Stimulated activated CD8-positive, alpha-beta memory T cell treated with anti-CD3 and anti-CD28 coated beads, Interleukin-15, amount 100 ng/mL, for 48 hours (primary cell): ENCODE measurements at places on chromosomes 13 and 19.

DNA sequence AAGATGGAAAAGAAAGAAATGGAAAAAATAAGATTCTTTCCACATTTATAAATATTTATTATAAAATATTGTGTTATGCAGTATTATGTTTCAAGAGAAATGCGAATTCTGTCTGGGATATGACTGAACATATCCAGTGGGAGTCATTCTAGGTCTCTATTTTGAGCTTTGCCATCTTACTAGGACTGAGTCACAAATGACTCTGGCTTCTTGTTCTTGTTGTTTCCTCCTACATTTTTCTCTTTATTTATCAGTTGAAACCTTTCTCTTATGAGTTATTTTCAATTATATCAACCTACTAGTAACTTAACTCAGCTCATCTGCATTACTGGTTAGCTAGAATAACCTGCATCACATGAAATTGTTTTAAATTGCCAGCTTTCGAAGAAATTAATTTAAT is 1247.3 kb downstream of the SLITRK1 start:
- DNase-seq, result no peak

GRCh38 chr13:67120872-67121531 is 109.1 kb downstream of the PCDH9 start:
- DNase-seq, result no peak

GRCh38 chr13:19607523-19608078 is 25.9 kb upstream of the MPHOSPH8 start:
- DNase-seq, result no peak

GRCh38 chr13:108322206-108322824 is 52.8 kb downstream of the TNFSF13B start:
- DNase-seq, result no peak

- DNase-seq, result no peak
Observed at GRCh38 chr13:74047931-74048600, 86.1 kb downstream of the KLF12 start.

DNA sequence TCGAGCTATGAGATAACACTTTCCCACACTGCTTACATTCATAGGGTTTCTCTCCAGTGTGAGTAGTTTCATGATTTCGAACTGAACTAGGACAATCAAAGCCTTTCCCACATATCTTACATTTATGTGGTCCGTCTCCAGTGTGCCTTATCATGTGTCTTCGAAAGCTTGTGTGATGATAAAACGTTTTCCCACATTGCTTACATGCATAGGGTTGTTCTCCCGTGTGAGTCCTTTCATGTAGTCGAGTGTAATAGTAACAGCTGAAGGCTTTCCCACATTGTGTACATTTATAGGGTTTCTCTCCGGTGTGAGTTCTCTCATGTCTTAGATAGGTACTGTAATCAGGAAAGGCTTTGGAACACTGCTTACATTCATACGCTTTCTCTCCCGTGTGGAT is 16.3 kb downstream of the ZNF823 start:
- no peak for DNase-seq

- no peak for DNase-seq
Observed at GRCh38 chr19:8577247-8577646, at the start of gene MYO1F. MYO1F (minus strand) TSS chr19:8577442; CDS start chr19:8577309, 133 bp downstream.

DNA sequence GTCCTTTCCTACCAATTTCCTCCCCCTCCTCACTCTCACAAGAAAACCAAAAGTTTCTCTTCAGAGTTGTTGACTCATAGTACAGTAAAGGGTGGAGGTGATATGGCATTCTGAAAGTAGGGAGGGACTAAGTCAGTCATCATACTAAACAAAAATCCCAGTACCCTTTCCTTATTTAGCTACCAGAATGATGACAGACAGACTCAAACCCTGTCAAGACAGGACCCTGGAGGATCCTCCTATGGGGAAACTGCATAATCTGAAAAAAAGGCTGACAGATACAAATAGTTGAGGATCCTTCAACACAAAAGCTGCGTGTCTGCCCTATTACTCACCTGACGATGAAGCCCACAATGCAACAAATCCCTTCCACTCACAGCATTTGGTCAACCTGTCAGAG is 55.5 kb downstream of the CYSLTR2 start:
- DNase-seq, result no peak

GRCh38 chr13:106369091-106369490 is 166.4 kb downstream of the EFNB2 start:
- DNase-seq, result no peak

- no peak for DNase-seq
Observed at GRCh38 chr19:21460686-21461085, 44.7 kb upstream of the ZNF429 start.

GRCh38 chr13:41621716-41622431 is 164.5 kb downstream of the RGCC start:
- DNase-seq, result no peak

DNA sequence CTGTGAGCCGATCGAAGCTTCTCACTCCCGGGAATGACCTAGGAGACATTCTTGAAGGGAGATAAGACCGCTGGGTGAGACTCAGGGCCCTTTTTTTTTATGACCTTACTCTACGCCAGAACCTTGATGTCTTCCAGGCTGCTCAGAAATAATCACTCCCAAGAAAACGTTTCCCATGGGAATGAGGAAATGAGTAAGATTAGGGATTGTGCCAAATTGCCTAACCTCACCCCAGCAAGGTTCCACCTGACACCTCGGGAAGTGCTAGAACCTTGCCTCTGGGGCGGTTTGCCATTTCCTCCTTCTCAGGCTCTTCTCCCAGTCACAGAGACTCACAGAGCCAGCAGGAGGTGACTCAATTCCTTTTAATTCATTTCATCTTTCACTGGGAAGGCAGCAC is 2.3 kb downstream of the SLC46A3 start:
- no peak for DNase-seq

DNA sequence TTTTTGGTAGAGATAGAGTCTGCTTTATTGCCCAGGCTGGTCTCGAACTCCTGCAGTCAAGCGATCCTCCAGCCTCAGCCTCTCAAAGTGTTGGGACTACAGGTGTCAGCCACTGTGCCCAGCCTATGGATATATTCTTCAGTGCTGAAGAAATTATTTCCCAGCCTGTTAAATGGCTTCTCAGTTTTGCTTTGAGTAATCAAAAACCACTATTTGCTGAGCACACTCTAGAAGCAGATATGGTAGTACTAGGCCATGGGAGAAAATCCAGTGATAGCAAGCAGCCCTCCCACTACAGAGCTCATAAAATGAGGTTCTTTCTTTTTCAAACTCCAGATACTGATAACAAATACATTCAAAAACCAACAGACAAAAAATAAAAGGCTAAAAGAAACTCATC is 80.6 kb upstream of the CLDN10 start:
- DNase-seq, result no peak

GRCh38 chr19:46529622-46530451 is 34.2 kb upstream of the PNMA8B start:
- peak; percentile 34 for DNase-seq

GRCh38 chr13:95956589-95957148 is 96.5 kb downstream of the UGGT2 start:
- no peak for DNase-seq

GRCh38 chr13:40058757-40059236 is 403.3 kb downstream of the COG6 start:
- no peak for DNase-seq

DNA sequence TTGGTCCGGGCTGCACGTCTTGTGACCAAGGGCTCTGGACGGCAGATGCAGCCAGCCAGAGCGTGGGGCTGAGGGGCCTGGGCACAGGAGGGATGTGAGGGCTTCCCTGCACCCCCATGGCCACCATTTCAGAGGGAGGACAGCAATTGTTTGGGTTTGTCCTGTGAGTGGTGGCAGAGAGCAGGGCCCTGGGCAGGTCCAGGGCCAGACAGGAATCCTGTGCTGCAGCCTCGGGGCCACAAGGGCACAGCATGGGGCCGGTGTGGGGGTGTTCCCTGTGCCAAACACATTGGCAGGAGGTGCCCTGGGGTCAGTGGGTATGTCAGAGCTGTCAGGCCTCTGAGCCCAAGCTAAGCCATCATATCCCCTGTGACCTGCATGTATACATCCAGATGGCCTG is 32.2 kb downstream of the WTIP start:
- no peak for DNase-seq

DNA sequence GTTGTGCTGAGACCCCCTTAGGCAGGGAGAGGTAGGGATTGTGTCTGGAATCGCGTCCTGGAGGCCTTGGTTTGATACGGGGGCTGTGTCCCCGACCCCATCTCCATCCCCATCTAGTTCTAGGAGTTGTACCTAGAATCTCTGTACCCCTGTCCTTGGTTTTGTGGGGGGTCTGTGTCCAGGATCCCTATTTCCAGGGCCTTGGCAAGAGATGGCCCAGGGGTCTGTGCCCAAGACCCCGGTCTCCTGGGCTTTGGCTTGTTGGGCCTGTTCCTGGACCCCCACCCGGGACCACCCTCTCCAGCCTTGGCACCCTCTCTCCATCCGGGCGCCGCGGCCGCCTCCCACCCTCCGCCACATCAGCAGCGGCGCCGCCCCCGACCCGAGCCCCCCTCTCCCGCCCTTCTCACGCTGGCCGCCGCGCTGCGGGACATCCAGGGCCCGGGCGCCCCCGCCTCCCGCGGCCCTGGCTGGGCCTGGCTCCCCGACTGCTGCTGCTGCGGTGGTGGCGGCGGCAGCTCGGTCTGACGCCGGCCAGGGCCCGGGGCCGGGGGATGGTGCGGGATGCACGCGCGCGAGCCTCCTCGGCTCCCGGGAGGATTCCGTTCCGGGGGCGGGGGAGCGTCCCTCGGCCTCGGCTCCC is at the start of gene NUMBL:
Gene NUMBL (minus strand): TSS at position 602 of the 643 bp plus-strand sequence. CDS start 168 bp downstream, at position 434.
- DNase-seq, result no peak

DNA sequence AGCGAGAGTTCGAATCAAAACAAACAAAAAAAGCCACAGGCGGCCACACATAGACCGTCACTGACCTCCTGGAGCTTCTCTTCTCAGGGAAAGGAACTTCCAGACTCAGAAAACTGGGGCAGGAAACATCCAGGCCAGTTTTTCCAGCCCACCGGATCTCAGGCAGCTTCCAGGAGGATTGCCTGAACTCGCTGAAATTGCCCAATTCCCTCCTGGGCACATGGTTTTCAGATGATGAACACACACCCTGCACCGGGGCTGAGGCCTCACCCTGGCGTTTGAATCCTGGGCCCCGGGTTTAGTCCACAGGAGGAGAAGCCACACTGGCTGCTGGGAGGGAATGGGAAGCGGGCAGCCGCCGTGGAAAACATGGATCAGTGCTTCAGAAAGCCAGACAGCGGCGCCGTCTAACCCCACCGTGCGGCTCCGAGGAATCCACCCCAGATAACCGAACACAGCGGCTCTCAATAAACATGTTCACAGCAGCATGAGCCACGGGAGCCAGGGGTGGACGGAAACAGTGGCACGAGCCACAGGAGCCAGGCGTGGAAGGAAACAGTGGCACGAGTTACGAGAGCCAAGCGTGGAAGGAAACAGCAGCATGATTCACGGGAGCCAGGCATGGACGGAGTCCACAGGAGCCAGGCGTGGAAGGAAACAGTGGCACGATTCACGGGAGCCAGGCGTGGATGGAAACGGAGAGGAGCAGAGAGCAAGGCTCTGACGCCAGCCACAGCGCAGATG is 18.2 kb upstream of the PTBP1 start:
- no peak for DNase-seq

- DNase-seq, result no peak
Observed at GRCh38 chr13:99648927-99649326, 147.7 kb downstream of the TM9SF2 start.

- DNase-seq, result no peak
Observed at GRCh38 chr19:22882797-22883196, 50.7 kb downstream of the ZNF723 start.

- no peak for DNase-seq
Observed at GRCh38 chr13:32023096-32023495, 8.5 kb upstream of the FRY start.

GRCh38 chr19:10418485-10419199 is 1.7 kb upstream of the PDE4A start:
- DNase-seq, result no peak

- DNase-seq, result no peak
Observed at GRCh38 chr19:45630463-45630862, 8.7 kb downstream of the EML2 start.

- DNase-seq, result peak; percentile 30
Observed at GRCh38 chr19:50461066-50461875, 15.0 kb upstream of the EMC10 start.

- no peak for DNase-seq
Observed at GRCh38 chr13:106344342-106344741, 191.1 kb downstream of the EFNB2 start.

GRCh38 chr13:26813321-26813979 is 52.9 kb upstream of the GPR12 start:
- DNase-seq, result no peak
